ENCODE measurements at places on chromosomes 4 and X.

GRCh38 chr4:120692964-120693363, 229.6 kb downstream of the PRDM5 start:
- no peak for DNase-seq

- peak; percentile 36 for DNase-seq
Observed at GRCh38 chrX:75784680-75785491, at the start of gene MAGEE2. TSS of gene MAGEE2 (minus strand) at chrX:75785254. CDS start at chrX:75785051, 203 bp downstream.

DNA sequence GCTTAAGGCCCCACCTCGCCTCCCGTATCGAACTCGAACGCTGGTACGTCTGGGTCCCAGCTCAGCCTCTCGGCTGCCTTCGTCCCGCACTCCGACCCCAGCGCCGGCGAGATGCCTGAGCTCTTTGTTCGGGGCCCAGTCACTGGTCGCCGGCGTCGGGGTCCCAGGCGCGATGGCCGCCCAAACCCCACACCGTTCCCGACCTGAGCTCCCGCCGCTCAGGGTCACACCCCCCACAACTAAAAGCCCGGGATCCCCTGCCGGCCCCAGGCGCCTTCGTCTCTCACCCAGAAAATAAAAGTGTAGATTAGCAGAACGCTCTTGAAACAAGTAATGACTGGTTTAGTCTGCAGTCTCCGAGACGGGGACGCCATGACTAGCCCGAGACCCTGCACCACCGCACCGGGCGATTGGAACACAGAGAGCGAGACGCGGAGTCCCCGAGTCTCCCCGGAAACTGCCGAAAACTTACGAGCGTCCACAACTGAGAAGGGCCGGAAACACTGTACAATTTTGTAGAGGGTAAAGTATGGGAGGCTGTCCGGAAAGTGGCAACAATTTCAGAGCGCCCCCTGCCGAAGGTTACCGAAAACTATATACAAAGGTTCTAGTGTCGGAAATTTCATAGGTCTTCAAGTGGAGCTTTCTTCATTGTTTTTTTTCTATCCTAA, at the start of gene TSPAN6:
Gene TSPAN6, minus strand, starts transcription at position 486 of the 671 bp plus-strand sequence. Its CDS starts 112 bp downstream, at position 374.
- peak; percentile 1 for DNase-seq

DNA sequence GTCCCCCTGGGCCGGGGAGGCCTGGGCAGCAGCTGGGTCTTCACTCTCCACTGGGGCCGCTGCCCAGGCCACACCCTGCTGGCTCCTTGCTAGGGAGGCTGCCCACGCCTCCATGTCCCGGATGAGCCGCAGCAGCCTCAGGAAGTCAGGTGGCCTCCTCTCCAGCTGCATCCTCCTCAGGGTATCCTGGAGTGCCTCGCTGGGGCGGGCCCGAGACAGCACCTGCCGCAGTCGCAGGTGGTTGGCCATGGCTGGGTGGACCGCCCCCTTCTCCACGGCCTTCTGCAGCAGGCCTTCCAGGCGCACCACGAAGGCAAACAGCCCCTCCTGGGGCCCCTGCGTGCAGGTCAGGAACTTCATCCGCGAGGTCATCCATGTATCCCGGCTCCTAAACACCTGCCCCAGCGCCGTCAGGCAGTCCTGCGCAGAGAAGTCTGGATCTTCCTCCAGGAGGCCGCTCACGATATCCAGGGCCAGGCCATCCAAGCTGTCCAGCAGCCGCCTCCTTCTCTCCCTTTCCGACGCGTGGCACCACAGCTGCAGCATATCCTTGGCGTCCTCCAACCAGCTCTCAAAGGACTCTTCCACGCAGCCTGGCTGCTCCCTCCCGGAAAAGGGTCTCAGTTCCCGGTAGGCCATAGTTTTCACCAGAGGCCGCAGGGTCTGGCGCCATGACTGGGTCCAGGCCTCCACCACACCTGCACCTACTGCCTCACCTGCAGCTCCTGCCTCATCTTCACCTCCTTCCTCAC, 2.1 kb downstream of the PNMA6F start:
- no peak for DNase-seq

GRCh38 chr4:103996637-103997036, 276.9 kb upstream of the TACR3 start:
- DNase-seq, result no peak
